ENCODE measurements at places on chromosomes 6 and 20.

GRCh38 chr20:1225263-1225782 lies 521 bp upstream of the RAD21L1 start:
- DNase-seq: no peak

DNA sequence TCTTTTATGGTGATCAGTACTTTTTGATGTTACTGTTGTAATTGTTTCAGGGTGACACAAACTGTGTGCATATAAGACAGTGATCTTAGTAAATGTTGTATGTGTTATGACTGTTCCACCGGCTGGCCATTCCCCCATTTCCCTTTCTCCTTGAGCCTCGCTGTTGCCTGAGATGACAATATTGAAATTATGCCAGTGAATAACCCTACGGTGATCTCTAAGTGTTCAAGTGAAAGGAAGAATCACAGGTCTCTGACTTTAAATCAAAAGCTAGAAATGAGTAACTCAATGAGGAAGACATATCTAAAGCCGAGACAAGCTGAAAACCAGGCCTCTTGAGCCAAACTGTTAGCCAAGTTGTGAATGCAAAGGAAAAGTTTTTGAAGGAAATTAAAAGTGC lies 32.3 kb downstream of the TULP4 start:
- no peak for DNase-seq

DNA sequence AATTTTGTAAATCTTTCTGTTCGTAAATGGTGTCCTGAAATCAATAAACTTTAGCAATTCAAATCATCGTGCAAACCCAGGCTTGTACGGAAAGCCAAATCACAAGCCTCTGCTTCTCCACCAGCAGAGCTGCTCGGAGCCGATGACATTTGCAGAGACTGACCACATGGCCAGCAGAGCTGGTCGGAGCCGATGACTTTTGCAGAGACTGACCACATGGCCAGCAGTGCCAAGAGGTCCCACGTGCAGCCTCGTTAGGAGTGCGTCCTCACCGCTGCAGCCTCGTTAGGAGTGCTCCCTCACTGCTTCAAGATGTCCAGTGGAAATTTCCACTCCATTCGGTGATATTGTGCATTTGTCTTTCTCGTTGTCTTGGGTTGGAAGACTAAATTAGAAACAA lies 28.5 kb downstream of the SMOC2 start:
- no peak for DNase-seq

- no peak for DNase-seq
Measured at GRCh38 chr6:51857134-51857533, 230.3 kb downstream of the PKHD1 start.

DNA sequence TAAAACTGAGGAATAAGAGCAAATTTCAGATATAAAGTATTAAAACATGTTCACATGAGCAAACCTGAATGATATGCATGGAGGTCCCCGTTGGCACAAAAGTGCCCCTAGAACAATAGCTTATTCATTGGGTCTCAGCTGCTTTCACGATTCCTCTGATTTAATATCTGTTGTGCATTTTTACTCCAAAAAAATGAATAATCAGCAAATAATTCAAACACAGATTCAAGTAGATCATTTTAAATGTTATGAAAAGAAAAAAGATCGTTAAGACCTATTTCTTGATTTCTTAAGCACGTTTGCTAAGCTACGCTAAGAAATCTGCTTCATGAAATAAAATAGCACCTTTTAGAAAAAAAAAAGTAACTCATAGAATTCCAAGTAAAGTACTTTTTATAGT lies 21.7 kb downstream of the HUS1B start:
- DNase-seq: no peak

DNA sequence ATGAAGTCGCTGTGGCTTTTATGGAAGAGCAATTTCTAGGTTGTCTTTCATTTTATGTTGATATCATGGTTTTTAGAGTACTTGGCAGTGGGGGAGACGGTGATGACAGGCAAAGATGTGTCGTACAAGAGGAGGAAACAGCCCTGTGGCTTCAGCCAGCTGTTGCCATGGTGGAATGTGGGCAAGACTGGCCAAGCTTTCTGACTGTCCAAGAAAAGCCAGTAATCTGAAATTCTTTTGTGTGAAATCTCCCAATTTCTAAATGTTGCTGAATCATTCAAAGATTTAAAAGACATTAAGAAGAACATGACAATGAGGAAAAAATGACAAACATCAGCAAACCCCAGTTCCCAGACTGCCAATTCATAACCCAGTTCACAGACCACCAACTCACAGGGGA lies 23.1 kb downstream of the PFDN4 start:
- no peak for DNase-seq

GRCh38 chr6:166325383-166326042 lies 16.8 kb downstream of the SFT2D1 start:
- no peak for DNase-seq

GRCh38 chr20:31695849-31696804 lies 26.5 kb downstream of the BCL2L1 start:
- no peak for DNase-seq

DNA sequence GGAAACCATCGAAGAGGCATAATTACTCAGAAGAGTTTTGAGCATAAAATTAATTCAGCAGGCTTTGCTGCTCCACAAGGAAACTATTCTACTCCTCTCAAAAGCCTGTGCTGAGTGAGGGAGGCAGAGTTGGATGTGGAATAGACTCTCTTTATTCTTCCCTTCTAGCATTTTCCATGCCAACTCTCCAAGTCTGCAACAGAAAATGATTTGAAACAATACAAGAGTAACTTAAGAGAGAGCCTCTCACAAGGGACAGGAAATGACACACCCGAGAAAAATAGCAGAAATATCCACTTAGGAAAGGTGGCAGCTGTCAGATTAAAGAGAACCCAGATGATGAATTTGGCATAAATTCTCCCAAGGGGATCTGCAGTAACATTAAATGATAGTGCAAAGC lies 26.3 kb upstream of the LAMP5 start:
- DNase-seq: no peak

GRCh38 chr20:61809006-61809770 lies 256.5 kb downstream of the TAF4 start:
- DNase-seq: no peak
